ENCODE measurements at places on chromosomes 4 and X.

- no peak for DNase-seq
Observed at GRCh38 chr4:64230709-64231310, 178.4 kb downstream of the TECRL start.

DNA sequence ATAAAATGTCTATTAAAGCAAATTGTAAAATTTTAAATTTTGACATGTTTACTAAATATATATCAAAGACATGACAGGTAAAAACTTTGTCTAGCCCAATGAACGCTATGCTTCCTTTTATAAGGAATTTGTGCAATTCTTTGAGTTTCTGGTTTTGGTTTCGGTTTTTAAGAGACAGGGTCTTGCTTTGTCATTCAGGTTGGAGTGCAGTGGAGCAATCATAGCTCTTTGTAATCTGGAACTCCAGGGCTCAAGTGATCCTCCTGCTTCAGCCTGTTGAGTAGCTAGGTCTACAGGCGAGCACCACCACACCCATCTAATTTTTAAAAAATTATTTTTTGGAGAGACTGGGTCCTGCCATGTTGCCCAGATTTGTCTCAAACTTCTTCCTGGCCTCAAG is 60.7 kb downstream of the BLTP1 start:
- DNase-seq: no peak

DNA sequence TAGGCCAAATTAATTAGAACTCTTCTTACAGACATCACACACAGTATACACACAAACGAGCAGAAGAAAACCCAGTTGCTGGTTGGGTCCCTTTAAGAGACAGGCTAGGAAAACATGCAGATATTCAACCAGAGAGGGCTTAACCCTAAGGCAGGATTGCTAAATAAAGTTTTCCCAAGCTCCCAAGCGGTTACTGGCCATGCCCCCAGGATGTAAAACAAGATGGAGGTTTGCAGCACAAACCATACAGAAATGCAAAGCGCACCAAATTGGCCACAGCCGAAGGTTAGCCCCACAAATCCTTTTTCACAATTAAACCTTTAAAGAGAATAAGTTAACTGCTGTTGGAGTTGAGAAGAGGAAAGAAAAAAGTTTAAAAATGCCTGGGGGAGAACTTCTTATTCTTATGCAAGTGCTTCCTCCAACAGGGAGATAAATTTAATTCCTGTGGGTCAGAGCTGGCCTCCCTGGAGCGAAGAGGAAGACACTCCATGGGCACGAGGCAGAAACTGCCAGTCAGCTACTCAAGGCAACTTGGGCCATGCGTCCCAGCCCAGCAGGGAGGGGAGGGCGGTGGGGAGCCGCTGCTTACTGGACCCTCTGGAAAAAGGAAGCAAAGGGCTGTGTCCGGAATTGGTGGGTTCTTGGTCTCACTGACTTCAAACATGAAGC is 167.6 kb upstream of the ARSJ start:
- no peak for DNase-seq

GRCh38 chr4:111778543-111778942 is 366.7 kb upstream of the FAM241A start:
- no peak for DNase-seq

DNA sequence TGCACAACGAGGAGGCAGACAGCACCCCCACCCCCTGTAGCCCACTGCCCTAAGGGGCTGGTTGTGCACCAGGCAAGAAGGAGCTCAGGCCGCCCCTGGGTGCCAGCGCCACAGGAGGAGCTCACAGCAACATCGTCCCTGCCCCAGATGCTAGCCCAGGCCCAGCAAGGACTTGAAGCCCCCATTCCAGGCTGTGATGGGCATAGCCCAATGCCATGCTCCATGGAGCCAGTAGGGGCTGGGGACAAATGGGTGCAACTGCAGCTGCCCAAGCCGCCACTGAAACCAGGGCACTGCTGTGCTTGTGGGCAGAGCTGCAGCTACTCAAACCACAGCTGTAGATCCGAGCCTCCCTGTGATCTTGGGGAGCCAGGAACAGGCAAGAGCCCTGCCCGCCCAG is 241.3 kb upstream of the GIMD1 start:
- DNase-seq: no peak

GRCh38 chr4:54373718-54374210 is 144.7 kb downstream of the PDGFRA start:
- DNase-seq: no peak

GRCh38 chrX:18883234-18883960 is 100.5 kb downstream of the PHKA2 start:
- no peak for DNase-seq

- no peak for DNase-seq
Observed at GRCh38 chrX:110046971-110047370, 44.1 kb downstream of the TMEM164 start.

DNA sequence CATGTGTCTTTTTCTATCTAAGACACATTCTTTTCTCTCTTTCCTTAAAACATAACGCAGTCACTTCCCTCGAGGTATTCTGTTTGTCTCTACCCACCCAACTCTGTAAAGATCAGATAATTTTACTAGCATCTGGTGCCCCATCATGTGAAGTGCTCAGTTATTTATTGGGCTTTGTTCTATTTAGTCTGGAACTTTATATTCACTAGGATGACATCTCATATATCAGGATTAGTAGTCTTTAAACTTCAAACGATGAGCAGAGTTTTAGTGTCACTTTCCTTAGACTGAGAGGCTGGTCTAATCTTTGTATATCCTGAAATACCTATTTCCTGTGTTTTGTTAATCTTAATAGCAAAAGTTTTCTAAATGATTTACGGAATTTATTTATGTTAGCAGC is 445.5 kb upstream of the NDST3 start:
- DNase-seq: no peak

DNA sequence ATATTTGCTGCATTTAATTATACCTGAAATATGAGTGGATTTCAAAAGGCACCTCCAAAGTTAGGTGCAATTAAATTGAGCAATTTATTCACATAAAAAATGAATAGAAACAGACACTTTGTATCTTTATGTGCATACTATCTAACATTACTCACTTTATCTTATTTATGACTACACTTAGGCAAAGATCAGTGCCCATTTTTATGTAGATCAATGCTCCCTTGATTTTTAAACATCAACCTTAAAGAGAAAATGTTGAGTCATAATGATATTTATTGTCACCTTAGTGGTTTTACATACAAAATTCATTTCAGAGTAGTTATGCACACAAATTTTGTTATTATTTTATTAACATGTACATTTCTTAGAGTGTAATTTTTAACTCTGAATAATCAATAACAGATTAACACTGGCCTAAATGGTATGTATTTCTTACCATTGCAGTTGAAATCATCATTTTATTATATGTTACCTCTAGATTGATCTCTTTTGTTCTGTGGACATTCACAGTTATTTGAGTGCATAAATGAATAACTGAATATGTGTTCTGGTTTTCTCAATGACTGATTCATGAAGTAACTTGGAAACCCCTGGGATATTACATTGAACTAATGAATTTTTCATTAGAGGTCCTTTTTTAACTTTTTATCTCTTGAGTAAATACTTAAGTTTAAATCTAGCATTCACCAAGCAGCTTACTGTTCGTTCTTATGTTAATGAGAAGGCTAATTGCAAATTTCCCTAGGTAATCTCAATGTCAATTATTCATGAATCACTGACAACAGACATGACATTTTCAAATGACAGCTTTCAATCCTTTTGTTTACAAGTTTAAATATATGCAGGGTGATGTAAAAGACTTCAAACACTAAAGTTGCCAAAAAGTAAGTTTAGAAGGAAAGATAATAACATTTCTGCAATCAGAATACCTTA is 1182.0 kb upstream of the PABPC4L start:
- DNase-seq: no peak

DNA sequence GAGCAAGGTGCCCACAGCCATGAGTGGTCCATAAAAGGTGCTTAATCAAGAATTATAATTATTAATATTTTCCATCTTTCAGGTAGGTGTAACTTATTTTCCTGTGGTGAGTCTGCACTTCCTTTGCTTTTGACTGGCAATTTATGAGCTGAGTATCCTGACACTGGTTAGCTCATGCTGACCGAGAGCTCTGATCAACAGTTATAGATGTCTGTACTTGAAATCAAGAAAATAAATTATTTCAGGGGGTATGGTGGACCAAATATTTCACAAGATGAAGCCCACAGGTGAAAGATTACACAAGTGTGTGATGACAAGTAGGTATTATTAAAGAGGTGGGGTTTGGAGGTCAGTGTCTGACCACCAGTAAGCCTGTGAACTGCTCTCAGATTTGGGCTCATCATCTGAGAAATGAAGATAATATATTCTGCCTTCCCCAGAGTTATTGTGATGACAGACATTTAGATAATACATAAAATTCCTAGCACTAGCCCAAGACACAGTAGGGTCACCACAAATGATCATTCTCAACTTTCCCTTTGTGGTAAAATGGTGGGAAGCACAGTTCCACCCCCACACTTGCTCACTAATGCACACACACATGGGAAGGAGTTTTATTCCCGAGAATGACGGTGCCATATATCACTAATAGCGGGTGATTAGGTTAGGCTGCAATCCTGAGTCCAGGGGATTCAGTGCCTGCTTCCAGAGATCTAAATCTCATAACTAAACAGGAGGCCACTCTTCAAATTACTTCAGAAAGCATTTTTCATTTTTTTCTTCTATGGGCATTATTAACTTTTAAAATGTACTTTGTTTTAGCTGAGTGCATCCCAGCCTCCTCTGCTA is 34.0 kb upstream of the PACRGL start:
- no peak for DNase-seq

GRCh38 chr4:2365913-2366210 is 52.6 kb downstream of the ZFYVE28 start:
- no peak for DNase-seq

DNA sequence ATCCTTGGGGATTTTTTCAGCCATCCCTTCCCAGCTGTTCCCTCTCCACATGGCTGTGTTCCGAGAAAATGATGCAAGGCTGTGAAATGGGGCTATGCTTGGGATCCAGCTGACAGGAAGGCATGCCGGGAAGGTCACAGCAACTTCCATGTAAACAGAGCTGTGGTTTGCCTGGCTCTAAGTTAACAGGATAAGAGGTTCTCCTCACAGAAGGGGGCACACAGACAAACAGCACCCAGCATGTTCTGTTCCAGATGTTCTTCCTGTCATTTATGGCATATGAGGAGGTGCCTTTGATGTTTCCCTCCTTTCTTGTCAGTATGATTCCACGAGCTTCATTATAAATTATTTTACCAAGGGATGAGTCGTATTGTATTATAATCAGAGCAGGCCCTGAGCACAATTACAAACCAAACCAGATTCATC is 220.7 kb downstream of the ANTXR2 start:
- DNase-seq: no peak

- DNase-seq: no peak
Observed at GRCh38 chrX:129553619-129554288, 13.7 kb downstream of the OCRL start.
